Thymus (tissue), 14 donors: ENCODE measurements at places on chromosomes 2 and 18. TPM values are rescaled to one million over a fixed set of nuclear protein-coding genes. Genes with fewer than 3 reads are reported as not detected.

- DNase-seq, result no peak
Observed at GRCh38 chr18:48577478-48578190, 38.8 kb downstream of the CTIF start.

GRCh38 chr2:233835230-233836186 lies 18.8 kb downstream of the HJURP start:
- no peak for DNase-seq

GRCh38 chr18:51559902-51560287 lies 362.4 kb upstream of the MEX3C start:
- DNase-seq, result no peak

DNA sequence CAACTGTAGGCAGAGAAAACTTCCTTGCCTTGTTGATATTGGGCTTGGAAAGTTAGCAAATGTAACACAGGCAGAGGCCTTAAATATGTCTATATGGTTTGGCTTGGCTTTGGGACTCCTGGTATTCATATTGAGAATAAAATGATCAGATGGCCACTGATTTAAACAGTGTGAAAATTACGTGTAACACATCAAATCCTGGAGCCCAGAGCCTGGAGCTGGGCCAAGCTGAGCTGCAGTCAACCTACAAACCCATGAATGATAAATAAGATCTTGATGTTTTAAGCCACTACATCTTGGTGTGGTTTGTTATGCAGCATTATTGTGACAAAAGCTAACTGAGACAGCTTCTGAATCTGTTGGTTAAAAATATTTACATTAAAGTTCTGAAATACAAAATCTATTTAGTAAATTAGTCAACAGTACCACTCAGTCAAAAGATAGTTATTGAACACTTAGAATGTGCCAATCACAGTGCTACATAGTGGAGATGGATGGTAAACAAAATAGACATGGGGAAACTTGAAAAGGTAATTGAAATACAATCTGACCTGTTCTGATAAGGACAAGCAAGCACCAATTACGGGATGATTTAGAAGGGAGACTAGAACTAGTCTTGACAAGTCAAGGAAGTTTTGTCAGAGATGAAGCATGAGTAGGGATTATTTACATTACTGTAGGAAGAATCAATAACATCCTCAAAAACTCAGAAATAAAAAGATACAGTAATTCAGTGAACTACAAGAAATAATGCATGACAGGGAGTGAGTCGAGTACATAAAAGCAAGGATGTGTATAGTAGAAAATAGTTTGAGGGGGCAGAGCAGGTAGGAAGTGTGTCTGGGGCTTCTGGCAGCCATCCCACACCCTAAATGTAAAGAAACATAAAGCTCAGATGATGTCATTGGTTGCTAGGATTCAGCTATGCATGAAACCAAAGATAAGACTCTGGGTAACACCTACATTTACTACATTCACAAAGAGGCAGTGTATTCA lies 157.7 kb downstream of the HNMT start:
- no peak for DNase-seq

CAPN14 gene
- total RNA-seq, result 0.52 TPM

PEX13 gene
- 16.9 TPM for total RNA-seq

DNA sequence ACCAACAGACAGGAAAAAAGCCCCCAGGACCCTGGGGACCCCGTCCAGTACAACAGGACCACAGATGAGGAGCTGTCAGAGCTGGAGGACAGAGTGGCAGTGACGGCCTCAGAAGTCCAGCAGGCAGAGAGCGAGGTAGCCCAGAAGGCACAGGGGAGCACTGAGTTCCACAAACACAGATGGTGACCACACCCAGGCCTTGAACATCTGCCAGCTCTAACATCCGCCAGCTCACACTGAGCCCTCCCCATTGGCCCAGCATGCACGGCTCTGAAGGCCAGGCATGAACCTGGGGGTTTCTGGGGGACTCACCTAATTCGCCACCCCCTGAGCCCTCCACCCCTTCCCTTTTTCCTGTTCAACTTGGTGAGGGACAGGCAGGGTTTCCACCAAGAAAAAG lies 25.6 kb upstream of the PRLH start:
- no peak for DNase-seq

- DNase-seq, result no peak
Observed at GRCh38 chr18:80050797-80051196, 16.6 kb downstream of the RBFA start.

DNA sequence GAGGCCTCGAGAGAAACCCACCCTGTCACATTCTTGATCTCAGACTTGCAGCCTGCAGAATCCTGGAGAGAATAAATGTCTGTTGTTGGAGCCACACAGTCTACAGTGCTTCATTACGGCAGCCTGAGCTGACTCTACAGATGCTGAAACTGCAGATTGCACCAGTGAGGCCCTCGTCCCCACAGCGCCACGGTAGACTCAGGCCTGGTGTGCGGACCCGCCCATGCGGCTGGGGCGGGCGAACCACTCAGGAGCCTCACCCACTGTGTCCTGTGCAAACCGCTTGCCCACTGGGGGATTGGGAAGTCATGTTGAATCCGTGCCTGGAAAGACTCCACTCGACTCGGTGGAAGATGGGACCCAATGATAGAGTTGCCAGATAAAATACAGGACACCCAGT lies 125.2 kb upstream of the COPS8 start:
- DNase-seq, result no peak

- no peak for DNase-seq
Observed at GRCh38 chr2:70723286-70723885, 44.6 kb downstream of the ADD2 start.

GRCh38 chr2:85112906-85113625 lies 20.1 kb upstream of the TCF7L1 start:
- no peak for DNase-seq

DNA sequence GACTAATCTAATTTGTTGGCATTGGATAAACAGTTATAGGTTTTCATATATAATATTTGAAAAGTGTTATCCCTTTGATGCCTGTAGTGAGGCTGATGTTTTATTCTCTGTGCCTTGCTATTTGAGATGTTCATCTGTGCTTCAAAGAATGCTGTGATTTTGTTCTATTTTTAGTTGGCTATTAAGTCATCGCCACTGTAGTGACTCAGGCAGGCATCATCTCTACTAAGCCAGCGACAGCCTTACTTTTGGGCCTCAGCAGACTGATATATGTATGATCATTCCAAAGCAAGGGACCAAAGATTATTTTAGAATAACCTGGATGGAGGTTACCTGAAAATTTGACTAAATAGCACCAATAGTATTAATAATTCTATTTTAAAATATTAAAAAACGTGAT lies 1674.5 kb upstream of the NXPH2 start:
- DNase-seq, result no peak

GRCh38 chr18:54532222-54532621 lies 58.8 kb upstream of the DYNAP start:
- DNase-seq, result no peak
